ENCODE measurements at places on chromosomes 7 and 10.

GRCh38 chr10:121261665-121262064, 336.6 kb downstream of the FGFR2 start:
- DNase-seq: no peak

DNA sequence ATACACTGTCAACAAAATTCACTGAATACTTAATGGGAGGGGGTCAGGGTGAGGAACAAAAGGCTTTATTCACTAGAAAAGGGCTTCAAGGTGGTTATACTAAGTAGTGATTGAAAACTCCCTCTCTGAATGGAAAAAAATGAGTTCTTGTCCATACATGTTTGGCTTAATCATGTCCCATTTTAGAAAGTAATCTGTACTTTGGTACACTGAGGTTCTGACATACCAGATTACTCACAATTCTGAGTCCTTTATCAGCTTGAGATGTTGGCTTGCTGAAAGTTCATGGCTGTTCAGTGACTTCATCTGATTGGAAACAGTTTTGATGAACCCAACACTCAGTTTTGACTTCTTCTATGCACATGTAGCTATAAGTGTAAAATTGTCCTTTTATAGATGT, 12.8 kb upstream of the NOBOX start:
- no peak for DNase-seq

DNA sequence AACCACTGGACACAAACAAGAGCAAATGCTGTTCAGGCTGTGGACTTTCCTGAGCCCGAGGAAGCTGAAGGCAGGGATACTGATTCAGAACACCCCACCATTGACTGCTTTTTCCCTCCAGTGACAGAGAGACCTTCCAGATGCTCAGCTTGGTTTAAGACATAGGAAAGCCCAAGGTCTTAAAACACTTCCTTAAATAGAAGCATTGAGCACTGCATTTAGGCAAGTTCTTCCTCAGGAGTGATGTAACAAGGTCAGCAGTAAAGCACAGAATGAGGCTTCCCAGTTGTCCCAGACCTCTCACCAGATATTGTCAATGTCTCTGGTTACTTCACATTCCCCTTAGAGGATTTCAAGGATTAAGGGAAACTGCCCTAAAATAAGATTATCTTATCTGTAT, 19.6 kb upstream of the CDCA7L start:
- DNase-seq: no peak

- DNase-seq: no peak
Measured at GRCh38 chr7:29192811-29193210, 1.8 kb upstream of the CHN2 start.

GRCh38 chr10:14958872-14959220, 342 bp upstream of the MEIG1 start:
- no peak for DNase-seq

- DNase-seq: no peak
Measured at GRCh38 chr7:142890874-142891485, 5.4 kb upstream of the TRPV6 start.

- DNase-seq: no peak
Measured at GRCh38 chr10:70762441-70763175, 22.6 kb downstream of the TBATA start.

DNA sequence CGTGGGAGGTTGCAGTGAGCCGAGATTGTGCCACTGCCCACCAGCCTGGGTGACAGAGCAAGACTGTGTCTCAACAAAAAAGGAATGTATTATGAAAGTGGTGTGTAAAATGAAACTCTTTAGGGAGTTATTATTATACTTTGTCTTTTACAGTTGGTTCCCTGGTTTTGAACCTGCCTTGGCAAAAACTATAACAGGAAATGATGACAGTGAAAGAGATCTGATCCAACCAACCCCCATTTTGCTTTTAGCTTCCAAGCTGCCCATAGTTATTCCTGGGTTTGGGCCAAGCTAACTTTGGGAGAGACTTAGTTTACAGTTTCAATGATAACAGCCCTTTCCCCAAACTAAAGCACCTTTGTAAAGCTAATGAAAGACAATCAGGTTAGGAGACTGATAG, 34.1 kb upstream of the NMT2 start:
- DNase-seq: no peak

GRCh38 chr7:96320442-96320841, 1.5 kb downstream of the SLC25A13 start:
- DNase-seq: no peak

DNA sequence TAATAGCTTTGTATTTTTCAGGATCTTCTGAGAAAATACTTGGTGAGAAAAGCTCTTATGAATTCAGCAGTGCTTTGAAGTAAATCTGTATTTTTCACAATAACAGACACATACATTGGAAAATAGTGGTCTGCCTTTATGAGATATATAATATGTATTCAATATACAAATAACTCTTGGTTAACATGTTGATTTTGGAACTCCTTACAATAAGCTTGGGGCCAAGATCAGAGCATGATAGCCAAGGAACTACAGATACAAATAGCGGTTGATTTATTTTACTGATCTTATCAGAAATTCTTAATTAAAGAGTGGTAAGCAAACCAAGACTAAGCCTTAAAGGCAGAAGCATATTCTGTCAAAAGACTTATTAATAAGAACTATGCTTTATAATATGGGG, 24.5 kb upstream of the NXPH1 start:
- no peak for DNase-seq

GRCh38 chr7:89761173-89761572, 393.1 kb upstream of the STEAP1 start:
- DNase-seq: no peak

DNA sequence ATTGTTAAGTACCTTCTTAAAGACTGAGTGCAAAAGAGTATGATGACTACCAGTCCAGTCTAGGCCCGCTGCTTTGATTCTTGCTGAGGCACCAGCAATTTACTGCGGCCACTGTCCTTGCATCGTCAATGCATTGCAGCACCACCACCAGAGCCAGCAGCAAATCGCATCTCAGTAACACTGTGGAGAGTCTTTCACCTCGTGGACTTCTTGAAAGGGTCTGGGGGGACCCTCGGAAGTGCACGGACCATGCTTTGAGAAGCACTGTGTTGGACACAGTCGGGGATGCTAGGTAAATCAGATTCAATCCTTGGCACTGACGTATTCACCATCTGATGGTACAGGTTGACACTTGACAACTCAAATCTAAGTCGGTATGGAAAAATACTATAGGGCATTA, 493.6 kb downstream of the RPS24 start:
- no peak for DNase-seq

GRCh38 chr7:97298561-97298960, 181.1 kb downstream of the SDHAF3 start:
- DNase-seq: no peak

DNA sequence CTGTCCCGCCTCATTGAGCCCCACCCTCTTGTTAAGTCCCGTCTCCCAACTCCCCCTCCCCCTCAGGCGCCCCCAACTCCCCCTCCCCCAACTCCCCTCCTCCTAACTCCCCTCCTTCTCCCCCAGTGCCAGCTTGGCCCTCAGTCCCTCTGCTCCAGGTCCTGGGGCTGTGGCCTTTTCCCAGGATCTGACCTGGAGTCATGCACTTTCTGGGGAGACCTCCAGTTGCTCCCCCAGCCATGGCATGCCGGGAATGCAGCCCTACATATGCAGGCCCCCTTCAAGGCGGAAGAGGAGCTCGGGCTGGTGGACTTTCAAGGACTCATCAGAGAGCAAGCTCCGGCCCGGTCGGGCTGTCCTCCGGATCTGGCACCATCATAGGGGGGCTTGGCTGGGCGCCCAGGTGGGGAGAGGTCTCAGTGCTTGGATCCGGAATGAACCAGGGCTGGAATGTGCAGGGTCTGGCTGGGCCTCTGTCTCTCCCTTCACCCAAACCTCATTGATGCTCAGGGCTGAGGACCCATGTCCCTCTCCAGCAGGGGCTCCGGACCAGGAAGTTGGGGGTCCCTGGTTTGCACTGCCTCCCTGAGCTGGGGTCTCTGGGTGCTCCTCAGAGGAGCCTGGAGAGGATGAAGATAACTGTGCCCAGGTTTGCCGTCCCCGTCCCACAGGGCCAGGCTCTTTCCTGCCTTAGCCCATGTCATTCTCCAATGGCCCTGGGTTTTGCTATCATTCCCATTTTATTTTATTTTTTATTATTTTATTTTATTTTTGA, 41.1 kb downstream of the TMEM270 start:
- DNase-seq: no peak

DNA sequence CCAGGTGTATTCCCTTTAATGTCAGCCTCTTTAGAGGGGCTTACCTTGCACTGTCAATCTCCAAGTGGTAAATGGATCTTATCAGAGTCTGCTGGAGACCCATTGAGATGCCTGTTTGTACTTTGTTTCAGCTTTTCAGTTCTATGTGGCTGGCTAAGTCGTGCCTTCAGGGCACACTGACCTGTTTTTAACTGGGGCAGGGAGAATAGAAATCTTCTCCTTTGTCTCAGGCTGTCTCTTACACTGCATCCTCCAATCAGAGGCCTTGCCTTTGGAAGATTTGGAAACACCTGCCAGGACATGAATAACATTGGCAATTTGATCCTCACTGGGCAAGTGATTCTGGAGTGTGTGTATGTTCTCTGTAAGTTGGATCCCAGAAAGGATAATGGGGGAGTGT, 65.0 kb downstream of the POU6F2 start:
- no peak for DNase-seq

DNA sequence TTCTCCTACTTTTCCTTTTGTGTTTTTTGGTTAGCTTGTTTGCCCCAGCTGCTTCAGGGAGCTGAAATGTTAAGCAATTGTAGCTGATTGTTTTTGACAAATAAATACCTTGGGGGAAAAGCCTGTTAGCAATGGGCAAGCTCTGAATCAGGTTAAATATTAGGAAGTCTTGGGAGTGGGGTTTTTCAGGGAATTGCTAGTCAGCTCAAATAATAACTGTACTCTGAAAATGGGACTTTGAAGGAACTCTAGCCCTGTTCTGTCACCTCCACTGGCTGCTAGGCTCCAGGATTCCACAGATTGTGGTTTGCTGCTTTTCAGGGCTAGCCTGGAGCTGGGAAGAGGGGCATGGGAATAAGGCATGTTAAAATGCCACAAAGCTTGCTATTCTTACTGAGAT, 39.5 kb downstream of the ADK start:
- DNase-seq: no peak

DNA sequence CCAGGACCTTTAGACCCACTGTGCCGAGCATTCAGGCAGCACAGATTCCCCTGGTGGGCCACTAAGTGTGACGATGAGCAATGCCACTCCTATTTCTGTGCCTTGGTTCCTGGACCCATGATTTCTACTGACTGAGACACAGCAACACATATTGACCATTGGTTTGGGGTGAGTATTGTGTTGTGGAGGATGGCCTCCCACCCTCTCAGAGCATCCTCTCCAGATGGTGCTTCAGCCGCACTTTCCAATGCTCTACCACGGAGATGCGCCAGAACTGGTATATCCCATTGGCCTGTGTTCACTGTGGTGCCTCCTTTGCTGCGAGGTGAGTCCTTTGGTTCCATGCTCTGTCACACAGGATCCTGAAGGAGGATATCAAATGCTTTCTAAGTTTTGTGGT, 10.1 kb upstream of the GDF10 start:
- no peak for DNase-seq

GRCh38 chr10:112208997-112209396, 25.4 kb upstream of the GPAM start:
- no peak for DNase-seq

DNA sequence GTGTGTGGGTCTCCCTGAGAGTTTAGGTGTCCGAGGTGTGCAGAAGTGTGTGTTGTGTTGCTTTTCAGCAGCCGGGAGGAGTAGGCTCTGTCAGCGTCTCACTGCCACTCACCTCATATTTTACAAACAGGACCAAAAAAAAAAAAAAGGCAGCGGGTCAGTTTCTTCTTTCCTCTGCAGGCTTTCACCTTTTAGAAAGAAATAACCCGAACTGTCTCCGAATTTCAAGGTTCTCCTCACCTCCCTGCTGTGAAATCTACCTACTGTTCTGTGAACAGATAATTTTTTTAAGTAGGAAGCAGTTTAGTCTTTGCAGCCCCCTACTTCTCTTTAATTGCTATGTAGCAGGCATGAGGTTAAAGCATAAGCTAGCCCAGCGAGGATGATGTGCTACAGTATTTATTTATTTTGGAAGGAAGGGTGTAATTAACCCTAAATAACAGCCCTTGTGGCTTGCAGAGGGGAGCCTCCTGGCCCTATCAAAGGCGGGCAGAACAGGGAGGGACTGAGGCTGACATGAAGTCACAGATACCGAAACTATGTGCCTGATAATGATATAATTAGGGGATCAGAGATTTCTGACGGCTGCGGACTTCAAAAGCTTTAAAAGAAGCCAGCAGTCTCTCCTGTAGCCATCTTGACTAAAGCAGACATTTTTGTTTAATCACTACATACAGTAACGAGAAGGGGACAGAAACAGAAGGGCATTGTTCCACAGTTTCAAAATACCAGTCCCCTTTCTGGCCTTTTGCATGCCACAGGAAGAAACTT, 1.6 kb downstream of the BAMBI start:
- no peak for DNase-seq

- DNase-seq: no peak
Measured at GRCh38 chr10:10314626-10315025, 703.0 kb upstream of the CELF2 start.

DNA sequence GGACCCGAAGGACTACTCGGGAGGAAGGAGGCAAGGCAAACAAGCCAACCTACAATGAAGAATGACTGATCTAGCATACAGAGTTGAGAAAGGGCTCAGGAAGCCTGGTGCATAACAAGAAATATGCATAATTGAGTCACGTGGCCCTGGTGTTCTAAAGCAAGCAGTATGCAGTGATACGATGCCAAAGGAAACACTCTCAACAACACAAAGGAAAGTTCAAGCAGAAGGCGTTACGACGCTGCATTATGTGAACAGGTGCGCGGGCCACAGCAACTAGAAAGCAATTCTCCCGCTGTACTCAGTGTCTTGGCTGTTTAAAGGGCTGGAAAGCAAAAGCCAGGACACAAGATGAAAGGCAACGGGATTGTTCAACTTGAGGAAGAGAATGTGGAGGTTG, 100.8 kb downstream of the PRTFDC1 start:
- DNase-seq: no peak

- no peak for DNase-seq
Measured at GRCh38 chr10:104045151-104046089, 40.3 kb downstream of the COL17A1 start.

GRCh38 chr10:6406220-6407033, 173.6 kb downstream of the PRKCQ start:
- no peak for DNase-seq

- DNase-seq: no peak
Measured at GRCh38 chr7:45971661-45972175, 50.6 kb upstream of the IGFBP3 start.

DNA sequence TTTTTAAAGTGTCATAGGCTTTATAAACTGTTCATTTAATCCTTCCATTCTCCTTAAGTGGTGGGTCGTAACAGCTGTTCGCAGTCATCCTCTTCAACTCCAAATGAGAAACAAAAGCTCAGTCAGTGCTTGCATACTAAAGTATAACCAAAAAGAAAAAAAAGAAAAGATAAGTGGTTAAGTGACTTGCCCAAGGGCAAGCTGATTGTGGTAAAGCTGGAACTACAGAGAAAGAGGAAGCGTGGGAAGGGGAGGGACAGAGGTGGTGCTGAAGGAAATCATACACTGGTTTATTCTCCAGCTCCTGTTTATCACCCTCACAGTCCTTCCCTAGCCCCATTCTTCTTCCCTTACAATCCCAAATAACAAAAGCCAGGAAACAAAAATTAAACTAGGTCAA, 29.6 kb downstream of the IDE start:
- DNase-seq: no peak
